NCI-H510A (cell line): ENCODE measurements at places on chromosomes 3 and 15.

GRCh38 chr3:12632523-12632922, 31.4 kb downstream of the RAF1 start:
- no peak for DNase-seq

DNA sequence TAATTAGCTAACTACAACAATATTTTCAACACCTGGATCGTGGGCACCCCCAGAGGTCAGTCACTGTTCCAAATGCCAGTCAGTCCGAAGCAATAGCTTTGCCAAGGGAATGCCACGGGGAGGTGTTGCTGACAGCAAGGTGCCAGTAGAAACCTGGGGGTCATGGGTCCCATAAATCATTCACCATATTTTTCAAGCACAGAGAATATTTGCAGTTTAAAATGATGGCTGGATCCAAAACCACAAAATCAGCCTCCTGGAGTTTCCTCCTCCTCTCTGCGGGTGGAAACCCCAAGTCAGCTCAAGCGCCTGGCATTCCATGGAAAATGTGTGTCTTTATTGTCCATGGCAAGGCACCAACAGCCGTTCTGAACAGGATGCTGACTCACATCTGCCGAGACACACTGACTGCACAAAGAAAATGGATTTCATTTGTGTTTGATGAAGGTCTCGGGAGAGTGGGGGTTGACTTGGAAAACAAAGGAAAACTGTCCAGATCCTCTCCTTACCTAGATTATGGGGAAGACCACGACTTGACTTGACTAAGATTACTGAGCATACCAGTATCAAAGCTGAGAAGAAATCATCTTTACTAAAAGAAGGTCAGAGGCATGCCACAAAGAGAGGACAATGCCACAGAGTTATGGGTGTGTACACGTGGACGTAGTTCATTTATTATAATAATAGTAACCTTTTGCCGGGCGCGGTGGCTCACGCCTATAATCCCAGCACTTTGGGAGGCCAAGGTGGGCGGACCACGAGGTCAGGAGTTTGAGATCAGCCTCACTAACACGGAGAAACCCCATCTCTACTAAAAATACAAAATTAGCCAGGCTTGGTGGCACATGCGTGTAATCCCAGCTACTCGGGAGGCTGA, 26.4 kb downstream of the ANXA2 start:
- DNase-seq: no peak

DNA sequence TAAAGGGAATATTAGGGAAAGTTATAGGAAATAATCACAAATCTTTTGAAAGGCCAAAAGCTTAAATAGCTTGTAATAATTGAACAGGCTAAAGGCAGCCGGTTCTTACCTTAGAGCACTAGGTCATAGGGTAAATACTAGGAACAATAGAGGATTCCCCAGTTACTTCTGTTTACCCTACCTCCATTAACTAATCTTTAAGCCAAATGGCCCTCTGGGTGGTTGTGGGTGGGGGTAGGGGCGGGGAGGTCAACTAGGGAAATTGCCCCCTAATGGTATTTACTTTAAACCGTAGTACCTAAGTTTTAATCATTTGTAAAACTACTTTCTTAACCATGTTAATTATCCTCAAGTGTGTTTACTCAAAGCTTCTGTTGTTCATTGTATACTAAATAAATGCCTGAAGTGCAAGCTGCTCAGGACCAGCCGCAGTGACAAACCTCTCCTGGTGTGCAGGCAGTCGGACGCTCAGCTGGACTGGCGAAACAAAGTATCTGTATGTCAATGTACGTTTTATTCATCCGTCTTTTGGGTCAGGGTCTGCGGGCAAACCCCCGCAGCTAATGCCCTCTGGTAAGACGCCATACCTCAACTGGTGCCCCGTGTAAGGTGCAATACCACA, 18.9 kb downstream of the MAGEL2 start:
- no peak for DNase-seq

- no peak for DNase-seq
Measured at GRCh38 chr15:63517202-63517601, 12.8 kb downstream of the USP3 start.

- no peak for DNase-seq
Measured at GRCh38 chr3:165125836-165126235, 47.5 kb upstream of the SI start.

DNA sequence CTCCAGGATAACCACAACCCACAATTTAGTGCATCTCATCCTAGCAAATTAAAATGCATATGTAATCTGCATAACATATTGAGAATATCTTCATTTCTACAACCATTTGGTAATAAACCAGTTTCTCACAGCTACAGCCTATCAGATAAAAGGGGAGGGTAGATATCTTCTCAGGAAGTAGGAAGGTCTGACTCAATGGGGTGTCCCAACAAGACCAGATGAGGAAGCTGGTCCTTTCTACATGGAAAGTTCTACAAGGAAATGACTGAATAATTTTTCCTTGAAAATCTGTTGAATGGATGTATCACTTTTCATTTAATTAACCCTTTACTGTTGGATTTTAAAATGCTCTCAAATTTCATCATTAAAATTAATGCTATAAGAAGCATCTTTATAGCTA, 17.4 kb upstream of the TMPRSS7 start:
- DNase-seq: no peak

DNA sequence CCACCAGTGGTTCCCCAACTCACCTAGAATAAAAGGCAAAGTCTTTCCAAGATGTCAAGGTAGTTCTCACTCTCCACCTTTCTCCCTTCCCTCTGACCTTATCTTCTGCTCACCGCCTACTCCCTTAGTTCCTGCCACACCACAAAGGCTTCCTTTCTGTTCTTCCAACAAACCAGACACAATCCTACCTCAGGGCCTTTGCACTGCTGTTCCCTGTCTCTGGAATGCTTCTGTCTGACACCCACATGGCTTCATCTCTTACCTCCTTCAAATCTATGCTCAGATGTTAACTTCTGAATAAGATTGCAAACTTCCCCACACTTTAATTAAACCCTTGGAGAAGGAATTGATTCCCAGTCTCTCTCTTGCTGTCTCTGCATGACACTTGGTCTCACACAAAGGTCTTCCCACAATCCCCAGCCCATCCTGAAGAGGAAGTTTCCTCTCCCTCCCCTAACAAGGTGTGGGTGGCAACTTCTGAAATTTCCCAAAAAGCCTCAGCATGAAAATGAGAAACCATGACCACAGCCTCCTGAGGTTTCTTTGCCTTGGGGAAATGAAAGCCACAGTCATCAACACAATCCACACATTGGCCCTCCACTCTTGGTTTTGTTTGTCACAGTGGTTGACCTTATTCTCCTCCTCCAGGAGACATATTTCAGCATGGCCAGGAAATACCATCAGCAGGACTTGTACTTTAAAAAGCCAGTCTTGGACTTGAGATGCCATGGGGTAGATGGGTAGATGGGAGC, 3.0 kb upstream of the RYK start:
- no peak for DNase-seq
